ENCODE measurements at places on chromosomes 11 and 22.
A peak's percentile ranks its signal among the peaks of the same experiment; 100 is the strongest.

DNA sequence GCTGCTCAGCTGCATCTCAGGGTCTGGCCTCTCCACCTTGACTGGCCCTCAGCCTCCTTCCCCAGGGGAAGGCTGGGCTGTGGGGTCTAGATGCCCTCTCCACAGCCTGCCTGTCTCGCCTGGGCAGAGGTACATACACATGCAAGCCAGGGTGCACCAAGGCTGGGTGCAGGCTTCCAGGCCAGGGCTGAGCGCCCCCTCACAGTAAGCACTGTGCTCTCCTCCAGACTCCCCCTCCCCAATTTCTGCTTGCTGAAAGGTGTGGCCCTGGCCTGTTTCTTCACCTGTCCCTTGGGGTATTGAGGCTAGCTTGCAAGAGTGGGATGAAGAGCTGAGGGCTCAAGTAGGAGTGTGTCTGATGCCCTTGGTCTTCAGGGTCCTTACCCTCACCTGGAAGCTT is 22.5 kb downstream of the RELT start:
- no peak for DNase-seq

DNA sequence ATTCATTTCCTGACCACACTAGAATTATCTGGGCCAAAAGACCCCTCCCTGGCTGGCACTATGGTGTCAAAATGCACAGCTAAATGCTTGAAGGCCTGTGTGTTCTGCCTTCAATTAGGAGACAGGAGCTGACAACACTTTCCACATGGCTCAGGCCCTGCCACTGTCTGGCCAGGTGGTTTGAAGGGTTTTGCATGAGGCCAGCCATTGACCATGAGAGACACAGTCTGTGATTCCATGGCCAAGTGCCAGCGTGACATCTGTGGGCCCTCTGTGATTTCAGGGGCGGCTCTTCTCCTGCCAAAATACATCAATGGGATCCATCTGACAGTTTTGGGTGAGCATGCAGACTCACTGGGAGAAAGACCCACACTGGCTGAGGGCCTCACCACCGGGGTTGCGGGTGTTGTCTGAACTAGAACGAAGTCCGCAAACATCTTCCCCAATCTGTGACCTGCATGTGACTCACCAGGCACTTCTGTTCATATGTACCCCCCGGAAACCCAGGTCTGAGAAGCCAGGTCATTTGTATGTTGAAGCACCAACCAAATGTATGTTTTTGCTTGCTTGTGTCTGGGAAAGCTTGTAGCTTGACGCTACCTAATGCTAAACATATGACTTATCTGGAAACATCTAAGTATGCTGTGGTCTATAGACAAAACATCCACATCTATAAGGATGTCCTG is 20.7 kb upstream of the NAV2 start:
- no peak for DNase-seq

DNA sequence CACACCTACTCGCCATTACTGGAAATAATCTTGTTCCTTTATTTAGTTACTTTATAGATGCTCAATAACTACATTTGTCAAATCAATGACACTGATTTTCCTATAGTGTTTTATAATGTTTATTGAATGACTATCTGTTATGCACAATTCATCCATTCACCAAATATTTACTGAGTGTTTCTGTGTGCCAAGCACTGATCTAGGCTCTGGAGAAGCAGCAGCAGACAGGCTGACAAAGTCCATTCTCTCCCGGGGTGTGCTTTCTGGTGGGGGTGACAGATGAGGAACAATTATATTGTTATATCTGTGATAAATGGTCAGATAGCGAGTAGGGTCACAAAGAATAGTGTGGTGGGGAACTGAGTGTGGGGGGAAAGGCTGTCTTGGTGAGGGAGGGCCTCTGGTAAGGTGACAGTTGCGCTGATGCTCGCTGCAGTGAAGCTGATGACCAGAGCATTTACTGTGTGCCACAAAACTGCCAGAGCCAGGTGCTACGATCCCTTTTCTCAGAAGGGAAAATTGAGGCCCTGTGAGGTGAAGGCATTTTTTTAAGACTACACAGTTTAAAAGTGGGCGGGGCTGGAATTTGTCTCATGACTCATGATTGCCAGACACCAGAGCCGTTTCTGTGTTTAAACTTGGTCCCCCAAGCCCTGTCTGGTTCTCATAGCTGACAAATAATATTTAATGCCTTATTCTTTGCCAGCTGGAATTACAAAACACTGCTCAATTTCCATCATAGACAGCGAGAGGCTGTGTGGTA is 10.2 kb downstream of the PACS1 start:
- DNase-seq: peak; percentile 62

DNA sequence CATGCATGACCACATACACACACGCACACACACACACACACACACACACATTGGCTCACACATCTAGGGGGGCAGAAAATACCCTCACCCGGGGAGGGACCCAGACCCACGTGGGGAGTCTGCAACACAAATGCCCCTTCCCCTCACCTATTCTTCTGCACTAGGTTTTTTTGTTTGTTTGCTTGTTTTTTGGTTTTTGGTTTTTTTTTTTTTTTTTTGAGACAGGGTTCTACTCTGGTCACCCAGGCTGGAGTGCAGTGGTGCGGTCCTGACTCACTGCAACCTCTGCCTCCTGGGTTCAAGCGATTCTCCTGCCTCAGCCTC is 28.4 kb downstream of the WEE1 start:
- DNase-seq: no peak

DNA sequence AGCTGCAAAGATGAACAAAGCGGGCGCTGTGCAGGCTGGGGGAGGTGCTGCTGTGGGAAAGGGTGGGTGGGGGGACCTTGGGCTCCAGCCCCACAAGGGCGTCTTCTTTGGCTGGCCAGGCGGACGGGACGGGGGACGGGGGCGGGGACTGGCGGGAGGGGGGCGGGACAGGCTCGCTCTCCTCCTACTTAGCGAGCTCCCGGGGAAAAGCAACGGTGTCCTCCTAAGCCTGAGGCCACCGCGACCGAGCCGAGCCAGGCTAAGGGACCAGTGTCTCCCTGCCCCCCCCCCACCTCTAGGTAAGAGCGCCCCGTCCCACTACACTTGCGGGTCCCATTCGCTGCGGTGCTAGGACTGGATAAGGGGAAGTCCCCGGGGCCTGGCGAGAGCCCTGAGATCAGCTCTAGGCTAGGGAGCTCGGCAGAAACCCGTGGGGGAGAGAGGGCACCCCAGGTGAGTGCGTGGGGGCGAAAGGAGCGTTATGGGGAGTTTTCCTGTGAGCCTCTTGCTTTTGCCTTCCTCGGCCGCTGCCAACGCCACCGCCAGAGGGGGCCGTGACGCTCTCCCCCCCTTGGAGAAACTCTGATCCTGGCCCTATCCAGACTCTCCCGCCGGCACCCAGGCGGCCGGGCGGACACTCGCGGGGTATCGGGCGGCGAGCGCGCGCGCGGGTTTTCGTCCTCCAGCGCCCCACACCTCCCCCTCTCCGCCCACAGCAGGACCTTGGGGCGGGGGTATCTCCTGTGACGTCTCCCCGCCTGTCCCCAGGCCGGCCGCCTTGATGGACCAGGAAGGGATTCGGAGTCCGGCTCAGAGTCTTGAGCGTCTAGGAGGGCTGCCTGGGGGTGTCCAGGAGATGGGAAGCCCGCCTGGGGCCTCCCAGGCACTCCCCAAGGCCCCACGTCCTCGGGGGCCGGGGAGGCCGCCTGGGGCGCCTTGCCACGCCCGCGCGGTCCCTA is at the start of gene PHLDB1:
TSS of gene PHLDB1 (plus strand) at position 215 of the 959 bp plus-strand sequence. CDS start 6,222 bp downstream, outside the sequence.
- peak; percentile 83 for DNase-seq

- peak; percentile 97 for DNase-seq
Measured at GRCh38 chr11:6603287-6604080, at the start of the genes ILK and RRP8. ILK (plus strand) TSS chr11:6603774; CDS start chr11:6604272, 498 bp downstream. RRP8 (minus strand) TSS chr11:6603616; CDS start chr11:6603502, 114 bp downstream.

- no peak for DNase-seq
Measured at GRCh38 chr11:18280438-18281045, 14.5 kb downstream of the SAA1 start.

DNA sequence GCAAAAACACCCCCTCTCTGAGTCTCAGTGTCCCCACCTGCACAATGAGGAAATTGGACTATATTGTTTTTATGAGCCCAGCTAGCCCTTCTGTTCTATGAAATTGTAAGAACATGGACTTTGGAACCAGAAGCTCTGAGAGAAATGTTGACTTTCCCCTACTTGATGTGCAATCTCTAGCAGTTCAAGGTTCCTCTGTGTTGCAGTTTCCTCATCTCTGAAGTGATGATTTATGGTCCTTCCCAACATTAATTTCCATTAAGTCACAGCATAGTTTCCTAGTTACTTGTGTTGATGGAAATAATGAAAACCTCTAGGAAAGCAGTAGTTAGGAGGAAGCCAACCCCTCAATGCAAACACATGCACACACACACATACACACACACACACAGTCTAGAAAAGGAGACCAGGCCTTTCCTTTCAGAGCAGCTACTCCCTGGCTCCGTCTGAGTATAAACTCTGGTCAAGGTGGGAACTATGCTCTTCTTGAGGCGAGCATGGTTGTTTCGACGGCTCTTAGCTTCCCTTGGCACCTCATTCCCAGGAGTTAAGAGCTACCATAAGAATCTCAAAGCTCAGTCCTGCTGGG is 518.4 kb downstream of the SOX6 start:
- DNase-seq: no peak

GRCh38 chr22:49657974-49658590 is 169.6 kb downstream of the BRD1 start:
- no peak for DNase-seq

GRCh38 chr11:74980634-74981033 is 8.1 kb upstream of the NEU3 start:
- peak; percentile 61 for DNase-seq

DNA sequence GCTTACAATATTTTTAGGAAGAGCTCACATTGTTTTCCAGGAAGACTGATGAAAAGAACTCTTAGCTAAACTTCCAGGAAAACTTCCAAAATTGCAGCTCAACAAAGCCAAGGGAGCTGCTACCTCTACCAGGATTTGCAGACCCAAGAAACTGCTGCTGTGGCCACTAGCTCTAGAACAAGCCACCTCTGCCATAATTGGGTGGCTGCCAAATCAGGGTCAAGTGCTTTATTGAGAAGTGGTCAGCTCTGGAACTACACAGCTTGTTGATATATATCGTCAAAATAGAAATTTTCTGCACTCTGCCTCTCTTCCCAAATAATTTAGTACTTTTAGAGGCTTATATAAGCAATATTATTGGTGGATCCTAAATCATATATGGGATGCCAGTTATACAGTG is 371.8 kb upstream of the CHORDC1 start:
- DNase-seq: no peak

DNA sequence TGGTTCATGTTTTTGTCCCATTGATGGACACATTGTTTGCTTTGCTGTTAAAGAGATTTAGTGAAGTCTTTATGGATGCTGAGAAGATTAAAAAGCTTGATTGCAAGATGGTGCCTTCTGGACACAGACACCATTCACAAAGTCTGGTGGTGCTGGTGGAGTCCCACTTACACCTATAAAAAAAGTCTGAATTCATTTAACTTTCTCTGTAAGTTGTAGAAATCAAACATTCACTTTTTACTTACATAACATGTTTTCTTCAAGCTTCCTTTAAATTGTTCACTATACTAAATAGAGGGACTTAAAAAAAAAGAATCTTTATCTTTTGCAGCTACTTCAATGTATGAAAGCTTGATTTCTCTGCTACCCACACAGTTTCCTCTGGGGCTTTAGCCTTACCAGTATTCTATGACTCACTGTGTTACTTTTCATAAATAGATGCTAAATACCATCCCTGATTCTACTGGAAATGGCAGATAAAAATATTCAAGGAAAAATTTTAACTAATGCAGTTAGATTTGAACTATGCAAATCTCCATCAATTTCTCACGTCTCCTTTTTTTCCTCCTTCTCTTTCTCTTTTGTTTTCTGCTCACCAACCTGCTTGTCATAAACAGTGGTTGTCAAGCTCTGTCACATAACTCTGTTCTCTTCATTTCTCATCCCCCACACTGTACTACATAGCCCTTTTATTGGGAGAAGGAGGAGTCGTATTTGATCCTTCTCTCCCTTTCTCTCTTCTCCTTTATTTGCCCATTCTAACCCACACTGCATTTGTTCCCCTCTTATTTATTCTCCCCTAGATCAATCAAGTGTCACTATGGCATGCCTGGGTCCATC is 89.7 kb downstream of the FAM76B start:
- peak; percentile 53 for DNase-seq

- no peak for DNase-seq
Measured at GRCh38 chr22:31588970-31589675, 72.9 kb downstream of the PISD start.

DNA sequence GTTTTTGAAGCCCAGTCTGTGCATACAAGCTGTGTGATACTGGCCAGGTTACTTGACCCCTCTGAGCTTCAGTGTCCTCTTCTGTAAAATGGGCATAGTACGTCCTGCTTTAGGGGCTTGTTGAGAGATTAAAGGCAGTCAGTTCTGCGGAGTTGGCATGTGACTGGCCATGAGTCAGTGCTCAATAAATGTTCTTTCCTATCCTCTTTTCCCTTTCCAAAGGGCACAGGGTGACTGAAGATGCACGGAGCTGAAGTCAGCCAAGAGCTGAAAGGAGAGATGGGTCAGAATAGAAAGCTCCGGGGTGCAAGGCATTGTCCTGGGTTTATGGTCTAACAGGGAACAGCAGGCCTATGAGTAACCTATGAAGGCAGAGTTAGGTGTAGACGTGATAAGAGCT is 48.9 kb downstream of the TP53I11 start:
- DNase-seq: no peak

GRCh38 chr11:9014826-9015225 is 11.0 kb upstream of the NRIP3 start:
- no peak for DNase-seq

- DNase-seq: no peak
Measured at GRCh38 chr11:113167599-113167998, 146.8 kb upstream of the TTC12 start.

GRCh38 chr22:44372611-44373010 is 59.9 kb upstream of the SHISAL1 start:
- DNase-seq: no peak

DNA sequence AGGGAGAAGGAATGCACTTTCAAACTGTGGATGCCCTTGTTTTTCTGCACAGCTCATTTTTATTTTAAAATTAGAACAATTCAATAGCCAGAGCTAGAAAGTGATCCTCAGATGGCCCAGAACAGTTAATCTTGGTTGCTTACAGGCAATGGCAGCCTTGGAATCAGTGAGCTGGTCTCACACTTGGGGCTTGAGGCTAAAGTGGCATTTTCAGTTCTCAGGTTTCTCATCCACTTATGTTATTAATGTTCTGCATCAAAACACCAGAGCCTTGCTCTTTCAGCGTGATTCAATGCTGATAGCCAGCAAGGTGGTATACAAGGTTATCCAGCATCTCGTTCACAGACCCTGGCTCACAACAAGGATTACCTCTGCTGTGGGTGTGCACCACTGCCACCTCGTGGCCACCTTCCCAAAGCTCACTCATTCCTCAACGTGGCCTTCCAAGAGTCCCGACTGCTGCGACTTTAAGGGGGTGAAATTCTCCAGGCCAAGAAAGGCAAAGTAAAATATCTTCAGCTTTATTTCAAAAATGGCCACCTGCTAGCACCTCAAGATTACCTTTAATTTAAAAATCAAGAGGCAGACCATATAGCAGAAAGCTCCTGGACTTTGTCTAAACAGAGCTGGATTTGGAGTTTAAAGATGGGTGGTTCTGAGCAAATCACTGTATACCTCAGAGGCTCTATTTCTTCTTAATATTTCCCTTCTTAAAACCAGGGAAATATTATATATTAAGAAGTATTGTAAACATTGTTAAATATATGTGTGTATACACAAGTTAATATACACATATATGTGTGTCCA is 34.2 kb upstream of the FSHB start:
- DNase-seq: peak; percentile 40

Data from suppressor macrophage treated with lipopolysaccharide for 1 hour (primary cell).